ENCODE measurements at places on chromosomes 7 and 10.

DNA sequence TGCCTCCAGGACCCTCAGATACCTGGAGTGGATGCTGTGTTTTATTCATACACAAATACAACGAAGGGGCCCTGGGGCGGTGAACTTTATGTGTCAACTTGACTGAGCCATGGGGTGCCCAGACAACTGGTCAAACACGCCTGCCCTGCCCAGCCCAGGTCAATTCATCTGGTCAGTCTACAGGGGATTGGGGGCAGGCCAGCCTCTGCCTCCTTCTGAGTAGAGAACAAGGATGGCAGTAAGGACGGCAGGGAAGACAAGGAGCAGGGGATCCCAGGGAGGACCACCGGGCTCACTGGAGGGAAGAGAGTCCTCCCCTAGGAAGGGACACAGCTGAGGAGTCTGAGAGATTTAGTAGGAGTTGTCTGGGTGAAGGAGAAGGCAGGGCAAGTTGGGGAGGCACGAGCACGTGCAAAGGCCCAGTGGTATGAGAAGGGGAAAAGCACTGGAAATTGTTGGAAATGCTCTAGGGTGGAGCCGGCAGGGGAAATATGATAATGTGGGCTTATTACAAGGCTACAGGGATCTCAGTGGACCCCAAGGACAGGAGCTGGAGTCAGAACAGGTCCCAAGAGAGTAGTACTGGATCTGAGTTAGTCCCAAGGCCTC lies 63.4 kb downstream of the MYL10 start:
- DNase-seq: no peak

- no peak for DNase-seq
Measured at GRCh38 chr7:147436718-147437117, 1153.8 kb upstream of the C7orf33 start.

GRCh38 chr10:102642736-102643335 lies 1.4 kb upstream of the TRIM8 start:
- DNase-seq: peak; percentile 47

- no peak for DNase-seq
Measured at GRCh38 chr10:30538086-30538485, 91.5 kb downstream of the LYZL2 start.

GRCh38 chr10:62426600-62426999 lies 52.4 kb downstream of the ZNF365 start:
- no peak for DNase-seq

- peak; percentile 66 for DNase-seq
Measured at GRCh38 chr7:5831196-5831595, 49.4 kb upstream of the OCM start.

GRCh38 chr10:121425623-121426022 lies 172.6 kb downstream of the FGFR2 start:
- DNase-seq: no peak
